ENCODE measurements at places on chromosomes 5 and 9.

- no peak for DNase-seq
Observed at GRCh38 chr5:115977988-115978387, 15.7 kb downstream of the LVRN start.

- no peak for DNase-seq
Observed at GRCh38 chr5:129345213-129345924, 114.7 kb upstream of the ADAMTS19 start.

GRCh38 chr9:99731950-99732349 lies 89.7 kb upstream of the NR4A3 start:
- DNase-seq, result no peak

DNA sequence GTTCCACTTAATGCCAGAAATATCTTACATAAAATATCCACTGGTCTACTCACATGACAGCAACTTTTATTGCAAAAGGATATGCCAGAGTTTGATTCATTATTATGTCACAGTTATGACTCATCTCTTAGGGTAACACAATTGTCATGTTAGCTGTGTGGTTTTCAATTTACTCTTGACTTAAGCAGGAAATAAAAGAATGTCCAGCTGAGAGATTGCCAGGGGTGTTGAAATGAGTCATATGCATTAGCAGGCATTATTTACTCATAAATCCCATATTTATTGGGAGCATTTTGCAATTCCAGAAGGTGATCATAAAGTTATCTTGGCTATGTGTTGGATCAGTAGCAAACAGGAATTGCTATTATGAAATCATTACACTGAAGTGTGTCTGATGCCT lies 1164.6 kb upstream of the CDH18 start:
- no peak for DNase-seq

- no peak for DNase-seq
Observed at GRCh38 chr5:16600397-16600796, 16.4 kb downstream of the RETREG1 start.
